Activated CD4-positive, alpha-beta T cell treated with anti-CD3 and anti-CD28 coated beads for 36 hours (primary cell): ENCODE measurements at places on chromosomes 7 and 10. TPM values are rescaled to one million over a fixed set of nuclear protein-coding genes. Genes with fewer than 3 reads are reported as not detected.

GRCh38 chr10:130621231-130621775, 485.1 kb downstream of the GLRX3 start:
- no peak for DNase-seq

DNA sequence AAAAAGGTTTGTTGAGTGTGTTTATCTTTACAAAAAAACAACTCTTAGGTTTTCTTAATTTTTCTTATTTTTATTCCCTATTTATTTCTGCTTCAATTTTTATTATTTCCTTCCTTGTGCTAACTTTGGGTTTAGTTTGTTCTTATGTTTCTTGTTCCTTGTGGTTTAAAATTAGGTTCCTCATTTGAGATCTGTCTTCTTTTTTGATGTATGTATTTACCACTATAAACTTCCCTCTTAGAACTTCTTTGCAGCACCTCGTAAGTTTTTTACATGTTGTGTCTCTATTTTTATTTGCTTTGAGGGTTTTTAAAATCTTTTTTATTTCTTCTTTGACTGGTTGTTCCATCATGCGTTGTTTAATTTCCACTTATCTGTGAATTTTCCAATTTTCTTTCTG, 1217.1 kb upstream of the CELF2 start:
- DNase-seq, result no peak

DNA sequence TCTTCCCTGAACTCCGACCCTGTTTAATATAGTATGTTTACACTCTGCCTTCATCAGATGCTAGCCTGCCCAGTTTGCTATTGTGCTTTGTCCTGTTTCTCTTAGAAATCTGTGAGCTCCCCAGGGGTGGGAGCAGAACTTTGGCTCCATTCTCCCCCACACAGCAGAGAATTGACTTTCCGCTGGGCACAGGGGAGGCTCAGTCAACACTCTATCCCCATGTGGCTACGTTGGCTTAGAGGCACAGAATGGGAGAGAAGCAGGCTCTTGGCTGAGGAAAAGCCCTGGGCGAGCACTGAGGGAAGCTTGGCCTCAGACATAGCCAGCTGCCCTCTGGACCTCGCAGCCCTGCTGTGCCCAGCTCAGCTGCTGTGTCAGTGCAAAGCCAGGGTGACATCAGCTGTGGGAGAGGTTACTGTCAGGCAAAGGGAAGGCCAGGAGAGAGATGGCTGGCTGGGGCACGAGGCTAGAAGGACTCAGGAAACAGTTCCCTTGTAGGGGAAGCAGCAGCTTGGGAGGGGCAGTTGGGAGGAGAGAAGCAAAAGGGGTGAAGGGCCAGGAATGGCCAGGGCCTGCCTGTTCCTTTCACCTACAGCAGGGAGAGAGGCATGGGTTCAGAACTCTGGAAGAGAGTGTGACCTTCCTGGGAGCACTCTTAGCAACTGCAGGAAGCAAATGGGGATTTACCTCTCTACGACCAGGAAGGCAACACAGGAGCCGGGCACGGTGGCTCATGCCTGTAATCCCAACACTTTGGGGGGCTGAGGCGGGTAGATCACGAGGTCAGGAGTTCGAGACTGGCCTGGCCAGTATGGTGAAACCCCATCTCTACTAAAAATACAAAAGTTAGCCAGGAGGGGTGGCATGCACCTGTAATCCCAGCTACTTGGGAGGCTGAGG, 5.8 kb upstream of the SCD start:
- no peak for DNase-seq

DNA sequence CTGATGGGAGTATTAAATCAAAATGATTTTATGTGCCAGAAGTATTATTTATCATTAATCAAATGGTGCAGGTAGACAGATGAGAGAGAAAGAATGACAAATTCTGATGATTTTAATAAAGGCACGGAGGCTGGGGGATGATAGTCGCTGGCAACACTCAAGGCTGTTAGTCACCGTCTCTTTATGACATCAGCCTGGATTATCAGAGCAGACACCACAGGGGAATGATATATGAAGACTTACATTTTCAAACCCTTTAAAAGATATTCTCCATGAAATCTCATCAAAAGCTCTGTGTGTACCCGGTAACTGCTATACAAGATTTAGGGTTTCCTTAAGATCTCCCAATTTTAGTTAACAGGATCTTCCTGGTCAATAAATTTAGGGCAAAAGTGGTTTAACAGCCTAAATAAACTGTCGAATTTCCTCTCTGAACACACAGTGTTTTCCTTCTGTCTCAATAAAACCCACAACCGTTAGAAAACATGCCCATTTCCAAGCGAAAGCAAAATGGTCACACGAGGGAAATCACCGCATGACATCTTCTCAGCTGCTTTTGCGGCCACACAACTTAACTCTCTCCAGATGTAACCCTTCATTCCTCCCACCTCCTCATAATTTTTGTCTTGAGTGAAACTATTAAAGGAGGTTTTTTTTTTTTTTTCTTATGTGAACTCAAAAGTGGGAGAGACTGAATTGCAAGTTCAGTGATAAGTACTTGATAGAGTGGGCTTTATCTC, 133.2 kb upstream of the FAM171A1 start:
- no peak for DNase-seq

Gene MACC1
- 0.09 TPM for total RNA-seq
